SW 1271 (cell line): ENCODE measurements at places on chromosomes 6 and 20.

DNA sequence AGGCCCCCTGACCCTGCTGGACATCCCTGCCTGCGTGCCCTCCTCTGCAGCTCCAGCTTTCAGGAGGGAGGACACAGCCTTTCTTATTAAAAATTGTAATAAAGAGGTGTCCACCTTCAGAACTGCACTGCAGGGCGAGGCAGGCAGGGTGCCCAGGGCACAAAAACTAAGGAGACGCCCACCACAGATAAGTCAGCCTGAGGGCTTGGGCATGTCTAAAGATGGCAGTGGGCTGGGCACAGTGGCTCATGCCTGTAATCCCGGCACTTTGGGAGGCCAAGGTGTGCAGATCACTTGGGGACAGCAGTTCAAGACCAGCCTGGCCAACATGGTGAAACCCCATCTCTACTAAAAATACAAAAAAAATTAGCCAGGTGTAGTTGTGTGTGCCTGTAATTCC, 7.0 kb upstream of the C20orf144 start:
- DNase-seq: no peak

DNA sequence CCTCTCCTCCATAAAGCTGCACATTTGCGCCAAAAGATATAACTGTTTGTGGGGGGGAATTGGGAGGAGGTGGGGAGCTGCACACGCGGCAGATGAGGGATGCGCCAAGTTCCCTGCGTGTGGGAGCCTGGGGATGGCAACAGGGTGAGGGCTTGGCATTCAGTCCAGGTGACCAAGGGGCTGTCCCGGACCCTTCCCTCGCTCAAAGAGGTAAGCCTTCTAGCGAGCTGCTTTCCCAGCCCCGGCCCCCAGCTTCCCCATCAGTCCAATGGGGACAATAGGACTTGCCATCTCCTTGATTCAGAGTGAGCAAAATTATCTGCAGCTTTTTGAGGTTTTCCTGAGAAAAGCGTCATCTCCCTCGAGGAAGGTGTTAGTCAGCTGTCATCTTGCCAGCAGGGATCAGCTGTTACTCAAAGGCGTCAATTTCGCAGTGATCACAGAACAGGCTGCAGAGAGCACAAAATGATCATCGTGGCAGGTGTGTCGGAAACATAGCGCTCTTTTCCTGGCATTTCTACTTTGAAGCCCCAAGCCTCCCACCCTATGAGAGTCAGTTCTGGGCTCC, 21.3 kb downstream of the ZNF831 start:
- no peak for DNase-seq

- DNase-seq: no peak
Measured at GRCh38 chr20:41352666-41353065, 12.0 kb downstream of the LPIN3 start.

- DNase-seq: no peak
Measured at GRCh38 chr6:6714118-6714897, 125.8 kb downstream of the LY86 start.

DNA sequence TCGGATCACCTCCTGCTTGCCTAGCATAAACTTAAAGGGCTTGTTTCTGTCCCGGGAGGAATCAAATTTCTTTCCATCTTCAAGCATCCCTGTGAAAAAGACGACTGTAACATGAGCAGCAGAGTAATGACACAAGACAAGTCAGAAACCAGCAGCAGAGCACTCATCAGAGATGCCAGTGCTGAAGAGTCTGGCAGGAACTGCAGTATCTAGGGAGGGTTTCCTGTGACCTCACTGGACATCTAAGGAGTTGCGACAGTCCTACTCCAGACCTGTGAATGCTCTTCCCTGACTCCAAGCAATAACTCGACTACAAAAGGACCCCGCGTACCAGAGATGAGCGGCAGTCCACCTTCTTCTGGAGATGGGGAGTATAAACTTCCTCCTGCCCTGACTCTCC, 17.3 kb downstream of the FKBP1A start:
- peak; percentile 27 for DNase-seq

DNA sequence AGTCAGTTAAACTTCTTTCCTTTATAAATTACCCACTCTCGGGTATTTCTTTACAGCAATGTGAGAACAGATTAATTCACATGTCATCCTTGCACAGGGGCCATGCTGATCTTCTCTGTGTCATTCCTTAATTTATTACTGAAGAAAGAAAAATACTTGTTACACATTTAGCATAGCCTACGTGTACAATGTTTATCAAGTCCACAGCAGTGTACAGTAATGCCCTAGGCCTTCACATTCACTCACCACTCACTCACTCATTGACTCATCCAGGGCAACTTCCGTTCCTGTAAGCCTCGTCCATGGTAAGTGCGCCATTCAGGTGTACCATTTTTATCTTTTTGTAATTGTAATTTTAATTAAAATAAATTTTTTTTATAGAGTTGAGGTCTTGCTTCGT, 73.6 kb downstream of the RSPH3 start:
- DNase-seq: no peak
